ENCODE measurements at places on chromosomes 4 and X.

DNA sequence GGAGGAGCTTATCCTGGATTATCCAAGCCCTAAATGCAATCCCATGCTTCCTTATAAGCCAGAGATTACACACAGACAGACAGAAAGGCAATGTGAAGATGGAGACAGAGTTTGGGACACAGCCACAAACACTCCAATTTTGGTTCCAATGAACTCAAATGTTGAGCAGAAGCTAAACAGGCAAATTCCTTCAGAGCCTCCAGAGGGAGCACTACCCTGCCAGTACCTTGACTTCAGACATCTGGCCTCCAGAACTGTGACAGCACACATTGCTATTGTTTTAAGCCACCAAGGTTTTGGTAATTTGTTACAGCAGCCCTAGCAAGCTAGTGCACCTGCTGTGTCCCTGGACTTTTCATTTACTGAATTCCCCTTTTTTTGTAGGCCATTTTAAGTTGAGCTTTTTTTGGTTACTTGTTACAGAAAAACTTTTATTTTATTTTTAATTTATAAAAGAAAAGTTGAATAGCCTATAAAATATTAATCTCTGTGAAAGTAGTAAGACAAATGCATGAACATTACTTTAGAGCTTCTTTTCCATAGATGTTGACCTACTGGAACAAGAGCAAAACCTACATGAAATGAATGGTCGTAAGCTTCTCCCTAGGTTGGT lies 33.4 kb upstream of the SRD5A3 start:
- DNase-seq, result no peak

DNA sequence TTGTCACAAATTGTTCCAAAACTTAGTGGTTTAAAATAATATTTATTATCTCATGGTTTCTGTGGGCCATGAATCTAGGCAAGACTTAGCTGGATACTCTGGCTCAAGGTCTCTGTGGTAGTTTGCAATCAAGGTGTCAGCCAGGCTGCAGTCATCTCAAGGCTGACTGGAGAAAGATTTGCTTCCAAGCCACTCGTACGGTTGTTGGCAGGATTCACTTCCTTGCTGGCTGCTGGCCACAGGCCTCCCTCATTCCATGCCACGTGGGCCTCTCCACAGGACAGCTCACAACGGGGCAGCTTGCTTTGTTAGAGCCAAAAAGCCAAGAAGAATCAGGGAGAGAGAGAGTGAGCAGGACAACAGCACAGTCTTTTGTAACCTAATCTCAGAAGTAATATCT lies 101.4 kb downstream of the WWC2 start:
- no peak for DNase-seq

DNA sequence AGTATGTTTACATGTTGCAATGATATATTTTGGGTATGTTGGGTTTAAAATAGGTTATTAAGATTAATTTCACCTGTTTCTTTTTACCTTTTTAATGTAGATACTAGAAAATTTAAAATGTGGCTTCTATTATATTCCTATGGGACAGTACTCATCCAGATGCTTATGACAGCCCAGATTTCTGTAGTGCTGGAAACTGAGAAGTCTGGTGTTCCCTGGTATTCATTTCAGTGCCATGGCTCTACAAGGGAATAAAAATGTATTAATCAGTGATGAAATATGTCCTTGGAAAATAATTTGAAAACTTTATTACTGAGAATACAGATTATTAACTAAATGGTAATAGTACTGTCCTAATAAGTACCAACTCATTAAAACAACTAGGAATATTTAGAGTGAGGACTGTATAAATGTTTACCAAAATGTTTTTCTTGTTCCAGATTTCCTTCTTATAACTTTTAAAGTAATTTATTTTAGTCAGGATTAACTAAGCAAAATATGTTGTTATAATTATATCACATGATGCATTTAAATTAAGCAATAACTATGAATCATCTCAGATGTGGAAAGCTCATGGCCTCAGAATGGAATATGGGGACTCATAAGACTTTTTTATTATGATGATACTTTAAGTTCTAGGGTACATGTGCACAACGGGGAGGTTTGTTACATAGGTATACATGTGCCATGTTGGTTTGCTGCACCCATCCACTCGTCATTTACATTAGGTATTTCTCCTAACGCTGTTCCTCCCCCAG lies 25.3 kb downstream of the ARHGAP24 start:
- no peak for DNase-seq

- DNase-seq, result no peak
Observed at GRCh38 chr4:166673911-166674310, 560.4 kb downstream of the SPOCK3 start.

GRCh38 chr4:177455561-177455970 lies 13.3 kb upstream of the AGA start:
- DNase-seq, result no peak

GRCh38 chr4:53558065-53558801 lies 33.1 kb downstream of the LNX1 start:
- DNase-seq, result no peak

- DNase-seq, result no peak
Observed at GRCh38 chr4:8392591-8393190, 47.8 kb downstream of the ACOX3 start.

DNA sequence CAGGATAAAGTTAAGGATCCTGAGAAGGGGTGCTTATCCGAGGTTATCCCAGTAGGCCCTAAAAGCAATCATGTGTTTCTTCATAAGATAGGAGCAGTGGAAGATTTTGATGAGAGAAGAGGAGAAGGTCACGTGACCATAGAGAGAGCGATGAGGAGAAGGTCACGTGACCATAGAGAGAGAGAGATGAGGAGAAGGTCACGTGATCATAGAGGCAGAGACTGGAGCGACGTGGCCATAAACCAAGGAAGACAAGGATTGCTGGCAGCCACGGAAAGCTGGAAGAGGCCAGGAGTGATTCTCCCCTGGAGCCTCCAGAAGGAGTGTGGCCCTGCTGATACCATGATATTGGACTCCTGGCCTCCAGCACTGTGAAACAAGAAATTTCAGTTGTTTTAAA lies 38.4 kb upstream of the ZNF518B start:
- no peak for DNase-seq

GRCh38 chr4:144501231-144501780 lies 144.7 kb upstream of the HHIP start:
- DNase-seq, result no peak

GRCh38 chr4:168766604-168767316 lies 243.3 kb downstream of the CBR4 start:
- DNase-seq, result no peak

GRCh38 chr4:141668200-141668910 lies 32.0 kb downstream of the IL15 start:
- DNase-seq, result no peak

All from left forelimb (tissue), 1 donor.